ENCODE measurements at places on chromosomes 4 and X.

GRCh38 chr4:181258569-181258968 is 984.6 kb upstream of the TENM3 start:
- DNase-seq: no peak

DNA sequence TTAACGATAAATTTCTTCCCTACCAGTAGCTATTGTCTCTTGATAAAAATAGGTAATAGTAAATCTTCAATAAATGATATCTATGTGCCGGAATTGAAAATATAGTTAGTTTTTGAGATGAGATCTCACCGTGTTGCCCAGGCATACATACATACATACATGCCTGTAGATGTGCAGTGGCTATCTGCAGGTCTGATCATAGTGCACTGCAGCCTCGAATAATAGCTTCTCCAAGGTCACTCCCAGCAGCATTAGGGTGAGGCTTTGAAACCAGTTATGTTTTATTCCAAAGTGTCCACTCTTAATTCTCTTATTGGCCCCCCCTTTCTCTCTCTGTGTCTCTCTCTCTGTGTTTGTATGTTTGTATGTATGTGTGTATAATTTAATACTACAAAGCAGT is 37.5 kb downstream of the ZFX start:
- no peak for DNase-seq

- no peak for DNase-seq
Measured at GRCh38 chr4:169899295-169899694, 126.9 kb downstream of the MFAP3L start.

DNA sequence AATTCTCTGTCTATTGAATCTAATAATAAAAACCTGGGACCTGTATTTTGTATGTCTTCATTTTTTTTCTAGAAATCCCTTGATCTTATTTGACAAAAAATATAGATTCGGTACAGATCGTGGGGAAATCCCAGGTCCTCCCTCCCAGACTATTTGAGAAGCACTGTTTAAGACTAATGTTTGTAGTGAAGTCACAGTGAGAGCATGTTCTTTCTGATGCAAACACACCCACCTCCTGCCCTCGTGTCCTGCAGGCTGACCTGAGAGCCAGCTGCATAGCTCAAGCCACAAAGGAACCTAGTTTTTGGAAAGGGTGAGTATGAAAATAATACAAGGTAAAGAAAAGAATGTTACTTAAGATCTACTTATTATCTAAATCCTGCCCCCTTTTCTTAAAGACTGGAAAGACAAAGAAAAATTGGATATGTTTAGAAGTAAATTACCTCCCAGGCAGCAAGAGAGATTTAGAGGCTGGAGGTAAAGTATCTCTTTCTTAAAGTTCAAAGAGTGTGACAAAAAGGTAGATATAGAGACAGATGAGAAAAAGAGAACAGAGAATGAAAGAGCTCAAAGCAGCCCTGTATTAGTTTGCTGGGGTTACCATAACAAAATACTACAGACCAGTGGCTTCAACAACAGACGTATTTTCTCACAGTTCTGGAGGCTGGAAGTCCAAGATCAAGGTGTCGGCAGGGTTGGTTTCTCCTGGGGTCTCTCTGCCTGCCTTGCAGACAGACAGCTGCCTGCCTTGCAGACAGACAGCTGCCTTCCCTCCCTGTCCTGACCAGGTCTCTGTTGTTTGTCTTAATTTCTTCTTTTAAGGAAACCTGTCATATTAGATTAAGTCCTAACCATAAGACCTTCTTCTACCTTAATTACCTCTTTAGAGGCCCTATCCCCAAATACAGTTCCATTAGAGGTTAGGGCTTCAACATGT is 20.4 kb upstream of the DCTD start:
- no peak for DNase-seq

DNA sequence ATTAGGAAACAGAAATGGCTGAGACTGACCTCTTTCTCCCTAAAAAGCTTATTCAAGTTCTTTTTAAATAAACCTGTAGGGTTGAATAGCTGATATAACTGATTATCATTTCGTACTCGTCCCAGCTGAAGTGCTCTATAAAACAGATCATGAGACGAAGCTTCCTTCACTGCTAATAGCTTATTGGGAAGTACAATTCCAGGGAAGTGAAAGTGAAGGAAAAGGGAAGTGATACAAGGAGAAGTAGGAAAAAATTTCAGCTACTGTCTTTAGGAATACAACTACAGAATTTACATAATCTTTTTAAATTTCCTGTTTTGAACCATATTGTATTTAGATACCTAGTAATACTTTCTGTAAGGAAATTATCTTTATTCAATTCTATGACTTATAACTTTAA is 103.0 kb downstream of the SNCA start:
- DNase-seq: no peak

DNA sequence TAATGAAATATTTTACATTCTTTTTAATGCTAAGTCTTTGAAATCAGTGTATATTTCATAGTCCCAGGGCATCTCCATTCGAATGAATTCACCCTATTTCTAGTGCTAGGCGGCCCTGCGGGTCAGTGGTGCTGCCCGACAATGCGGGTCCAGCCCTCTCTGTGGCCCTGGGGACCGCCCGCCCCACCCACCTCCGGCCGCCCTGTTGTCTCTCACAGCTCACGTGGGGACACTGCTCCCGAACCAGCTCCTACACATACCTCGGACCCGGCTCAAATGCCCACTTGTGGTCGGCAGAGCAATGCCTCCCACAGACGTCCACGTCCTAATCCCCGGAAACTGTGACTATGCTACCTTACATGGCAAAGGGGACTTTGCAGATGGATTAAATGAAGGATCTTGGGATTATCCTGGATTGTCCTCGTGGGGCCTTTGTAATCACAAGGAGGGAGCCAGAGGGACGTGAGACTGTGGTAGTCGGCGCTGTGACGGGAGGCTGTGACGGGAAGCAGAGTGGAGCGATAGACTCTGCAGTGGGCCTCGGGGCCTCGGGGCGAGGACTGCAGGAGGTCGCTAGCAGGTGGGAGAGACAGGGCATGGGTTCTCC is 92.3 kb upstream of the PSAPL1 start:
- DNase-seq: no peak

DNA sequence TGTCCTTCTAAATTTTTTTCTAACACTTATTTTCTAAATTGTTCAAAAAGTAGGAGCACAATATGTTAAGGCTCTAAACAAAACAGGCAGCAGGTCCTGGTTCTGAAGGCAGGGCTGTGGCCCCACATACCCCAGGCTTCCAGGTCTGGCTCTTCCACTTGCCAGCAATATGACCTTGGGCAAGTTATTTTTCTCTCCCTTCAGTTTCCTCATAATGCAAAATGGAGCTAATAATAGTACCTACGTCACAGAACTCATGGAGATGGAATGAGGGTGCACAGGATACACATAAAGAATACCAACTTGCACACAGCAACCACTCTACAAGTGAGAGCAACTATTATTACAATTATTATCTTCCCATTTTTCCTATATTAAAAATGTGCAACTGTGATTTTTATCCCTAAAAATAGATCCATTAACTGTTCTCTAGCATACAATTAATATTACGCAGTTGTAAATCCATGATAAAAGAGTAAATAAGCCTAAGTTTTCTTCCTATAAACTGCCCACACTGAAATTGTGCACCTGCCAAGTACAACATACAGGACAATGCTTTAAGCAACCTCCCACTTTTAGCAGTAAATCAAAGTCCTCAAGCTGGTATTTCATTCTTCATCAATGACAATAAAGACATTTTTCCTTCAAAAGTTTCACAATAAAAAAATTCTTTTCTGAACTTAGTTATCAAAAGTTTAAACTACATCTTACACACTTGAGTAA is 27.0 kb downstream of the OTUD4 start:
- no peak for DNase-seq

GRCh38 chr4:185920691-185921260 is 108.8 kb upstream of the SORBS2 start:
- no peak for DNase-seq

DNA sequence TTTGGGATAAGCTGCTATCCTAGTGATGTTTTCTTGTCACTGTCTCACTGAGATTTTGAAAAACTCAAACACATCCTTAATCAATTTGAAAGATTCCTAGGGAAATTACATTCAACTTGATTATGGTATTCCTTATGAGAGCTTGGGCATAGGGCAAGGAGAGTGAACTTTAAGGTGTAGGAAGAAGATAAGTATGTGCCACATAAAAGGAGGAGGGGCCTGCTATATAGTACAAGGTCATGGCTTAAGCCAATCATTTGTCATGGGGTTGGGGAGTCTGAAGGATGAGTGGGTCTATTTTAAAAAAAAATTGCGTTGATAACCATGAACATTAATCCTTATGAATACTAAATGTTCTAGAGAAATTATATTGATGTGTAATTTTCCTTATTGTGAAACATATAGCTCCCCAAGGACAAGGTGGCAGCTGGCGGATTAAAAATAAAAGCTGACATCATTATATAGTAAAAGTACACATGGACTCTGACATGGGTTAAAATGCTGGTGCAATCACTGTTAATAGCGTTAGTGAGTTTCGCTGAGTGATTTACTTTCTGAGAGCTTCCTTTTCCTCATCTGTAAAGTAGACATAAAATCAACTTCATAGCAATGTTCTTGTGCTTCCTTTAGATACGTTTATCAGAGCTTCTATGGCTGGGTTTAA is 17.4 kb downstream of the GALNT7 start:
- no peak for DNase-seq

GRCh38 chrX:47556045-47556623 is 4.9 kb upstream of the ARAF start:
- peak; percentile 93 for DNase-seq

GRCh38 chr4:103324811-103325210 is 126.7 kb upstream of the CENPE start:
- no peak for DNase-seq

GRCh38 chr4:98150092-98150761 is 7.0 kb upstream of the STPG2 start:
- DNase-seq: peak; percentile 10

DNA sequence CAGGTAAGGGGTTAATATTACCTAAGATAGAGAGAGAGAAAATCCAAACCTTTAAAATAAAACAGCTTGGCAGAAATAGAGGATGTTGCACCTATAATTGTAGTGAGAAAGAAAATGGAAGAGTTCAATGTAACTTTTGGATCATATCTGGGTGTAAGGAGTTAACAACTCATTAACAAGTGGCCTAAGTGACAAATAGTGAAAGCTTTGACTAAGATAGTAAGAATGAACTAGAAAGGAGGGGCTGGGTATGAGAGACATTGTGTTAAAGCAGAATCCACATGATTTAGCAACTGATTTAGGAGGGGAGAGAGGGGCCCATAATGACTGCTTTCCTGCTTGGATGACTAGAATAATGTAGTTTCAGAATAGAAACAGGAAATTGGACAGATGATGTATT is 761.0 kb downstream of the IL1RAPL1 start:
- DNase-seq: no peak

Measured in hematopoietic multipotent progenitor cell treated with erythropoietin and hydrocortisone succinate and interleukin-3 and kit ligand, for 8 days (in vitro differentiated cells).